Endothelial cell (in vitro differentiated cells): ENCODE measurements at places on chromosomes 7 and 10.

GRCh38 chr7:2838873-2839578, 5.1 kb downstream of the GNA12 start:
- peak overlapping the region; percentile 64 for H3K4me3 ChIP-seq
- peaks cover 7% of the 10 kb centered on the region for H3K27me3 ChIP-seq
- peak overlapping the region; percentile 99 for H3K27ac ChIP-seq
- DNase-seq: no peak
- peaks cover 75% of the 10 kb centered on the region for H3K4me1 ChIP-seq

- DNase-seq: no peak
- H3K4me1 ChIP-seq: no peaks in the 10 kb centered on the region
- H3K36me3 ChIP-seq: no peaks in the 10 kb centered on the region
Observed at GRCh38 chr7:121016966-121017365, 28.5 kb downstream of the CPED1 start.

DNA sequence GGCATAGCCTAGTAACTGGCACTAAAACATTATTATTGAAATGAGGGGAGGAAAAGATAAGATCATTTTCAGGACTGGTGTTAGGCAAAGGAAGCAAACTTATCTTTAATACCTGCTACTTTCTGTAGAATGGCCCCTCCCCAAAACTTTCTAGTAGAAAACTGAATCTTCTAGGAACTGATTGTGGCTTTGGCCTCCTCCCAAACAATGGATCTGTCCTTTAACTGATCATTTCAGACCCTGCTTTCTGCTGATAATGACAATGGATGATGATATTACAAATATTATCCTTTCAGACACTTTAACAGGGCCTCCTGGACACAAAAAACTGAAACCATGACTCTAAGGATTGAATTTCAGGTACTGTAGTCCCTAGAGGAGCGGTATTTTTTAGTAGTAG, 55.1 kb downstream of the EZH2 start:
- H3K27me3 ChIP-seq: no peaks in the 10 kb centered on the region
- no peak overlapping the region for H3K4me3 ChIP-seq
- no peak overlapping the region for H3K27ac ChIP-seq
- peaks cover 3% of the 10 kb centered on the region for H3K36me3 ChIP-seq
- DNase-seq: no peak

DNA sequence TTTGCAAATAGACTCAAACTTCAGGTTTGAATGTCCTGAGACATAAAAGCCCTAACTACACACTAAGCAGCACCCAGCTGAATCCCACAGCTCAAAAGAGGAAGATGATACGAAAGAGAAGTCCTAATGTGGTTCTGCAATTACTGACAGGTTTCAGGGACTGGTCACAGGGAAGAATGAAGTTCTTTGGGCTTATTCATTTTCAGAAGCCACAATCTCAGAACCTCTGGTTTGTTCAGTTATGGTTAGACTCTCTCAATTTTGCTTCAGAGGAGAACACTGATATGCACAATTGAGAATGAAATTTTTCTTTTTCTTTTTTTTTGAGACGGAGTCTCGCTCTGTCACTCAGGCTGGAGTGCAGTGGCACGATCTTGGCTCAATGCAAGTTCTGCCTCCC, 94.6 kb upstream of the FAM180A start:
- H3K27me3 ChIP-seq: no peaks in the 10 kb centered on the region

- no peak overlapping the region for H3K4me3 ChIP-seq
- H3K4me1 ChIP-seq: no peaks in the 10 kb centered on the region
- no peaks in the 10 kb centered on the region for H3K36me3 ChIP-seq
Observed at GRCh38 chr7:32140210-32140939, 70.2 kb upstream of the PDE1C start.

- H3K36me3 ChIP-seq: no peaks in the 10 kb centered on the region
- no peak overlapping the region for H3K4me3 ChIP-seq
- H3K27ac ChIP-seq: no peak overlapping the region
- no peaks in the 10 kb centered on the region for H3K4me1 ChIP-seq
- no peak for DNase-seq
Observed at GRCh38 chr10:120783867-120784266, 67.3 kb upstream of the WDR11 start.

DNA sequence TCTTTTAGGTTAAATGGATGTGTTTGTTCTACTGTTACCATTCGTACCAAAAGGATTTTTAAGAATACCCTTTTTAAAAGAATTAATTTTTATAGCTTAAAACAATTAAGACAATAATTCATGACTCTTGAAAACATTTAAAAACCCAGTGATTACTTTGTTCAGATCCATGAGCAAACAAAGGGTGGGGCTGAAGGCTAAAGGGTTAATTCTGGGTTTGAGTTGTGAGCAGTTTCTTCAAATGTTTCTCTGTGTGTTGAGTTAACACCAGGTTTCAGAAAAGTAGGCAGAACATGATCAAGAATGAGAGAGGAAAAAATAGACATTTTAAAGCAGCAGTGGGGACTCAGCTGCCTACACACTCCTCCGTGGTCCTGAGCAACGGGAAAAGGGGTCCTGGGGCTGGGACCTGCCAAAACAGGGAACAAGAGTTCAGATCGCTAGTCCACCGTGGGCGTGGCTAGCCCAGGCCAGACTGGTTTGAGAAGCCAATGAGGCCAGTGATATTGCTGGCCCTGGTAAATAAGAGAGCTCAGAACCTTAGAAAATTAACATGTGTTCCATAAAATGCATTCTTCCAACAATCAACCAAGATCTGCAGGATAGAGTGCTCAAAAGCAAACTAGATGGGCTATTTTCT, 14.9 kb upstream of the EZH2 start:
- no peak overlapping the region for H3K4me3 ChIP-seq
- H3K27ac ChIP-seq: no peak overlapping the region
- peaks cover 2% of the 10 kb centered on the region for H3K27me3 ChIP-seq
- no peaks in the 10 kb centered on the region for H3K4me1 ChIP-seq
- no peak for DNase-seq

GRCh38 chr10:17366705-17367104, 87.7 kb downstream of the ST8SIA6 start:
- H3K36me3 ChIP-seq: no peaks in the 10 kb centered on the region
- no peaks in the 10 kb centered on the region for H3K27me3 ChIP-seq
- no peak for DNase-seq

GRCh38 chr7:26684447-26684846, 179.9 kb downstream of the SKAP2 start:
- no peak overlapping the region for H3K27ac ChIP-seq
- H3K4me3 ChIP-seq: no peak overlapping the region
- H3K4me1 ChIP-seq: peaks cover 58% of the 10 kb centered on the region
- DNase-seq: no peak
- no peaks in the 10 kb centered on the region for H3K36me3 ChIP-seq

GRCh38 chr10:14111208-14111607, 219.5 kb downstream of the FRMD4A start:
- H3K27ac ChIP-seq: no peak overlapping the region
- H3K27me3 ChIP-seq: peaks cover 2% of the 10 kb centered on the region
- no peak overlapping the region for H3K4me3 ChIP-seq
- peaks cover 8% of the 10 kb centered on the region for H3K4me1 ChIP-seq
- DNase-seq: no peak

DNA sequence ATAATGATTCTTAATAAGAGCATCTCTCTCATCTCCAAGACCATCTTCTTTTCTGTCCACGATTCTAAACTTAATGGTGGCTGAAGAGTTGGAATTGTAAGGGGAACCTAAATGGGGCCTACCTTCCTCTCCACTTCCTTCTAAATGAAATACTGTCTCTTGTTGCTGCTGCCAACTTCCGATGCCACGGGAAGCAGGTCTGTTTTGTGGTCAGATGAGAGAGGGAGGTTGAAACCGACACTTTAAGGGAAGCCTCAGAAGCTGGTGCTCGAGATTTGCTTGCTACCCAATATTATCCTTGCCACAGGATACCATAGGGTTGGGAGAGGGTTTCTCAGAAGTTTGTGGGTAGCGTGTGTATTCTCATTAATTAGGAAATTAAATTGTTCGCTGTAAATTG, 464.1 kb downstream of the SUGCT start:
- no peak overlapping the region for H3K27ac ChIP-seq
- peaks cover 5% of the 10 kb centered on the region for H3K27me3 ChIP-seq
- no peaks in the 10 kb centered on the region for H3K36me3 ChIP-seq
- DNase-seq: no peak

GRCh38 chr7:120864141-120864900, 6.4 kb upstream of the TSPAN12 start:
- H3K27me3 ChIP-seq: no peaks in the 10 kb centered on the region
- no peak overlapping the region for H3K27ac ChIP-seq
- H3K4me3 ChIP-seq: no peak overlapping the region
- no peak for DNase-seq
- H3K4me1 ChIP-seq: no peaks in the 10 kb centered on the region

- H3K4me3 ChIP-seq: no peak overlapping the region
- DNase-seq: no peak
- H3K4me1 ChIP-seq: no peaks in the 10 kb centered on the region
- peaks cover 2% of the 10 kb centered on the region for H3K27me3 ChIP-seq
- H3K36me3 ChIP-seq: no peaks in the 10 kb centered on the region
Observed at GRCh38 chr7:140206616-140207389, 30.0 kb upstream of the KDM7A start.

- no peak for DNase-seq
- H3K4me3 ChIP-seq: peak overlapping the region; percentile 17
- peaks cover 2% of the 10 kb centered on the region for H3K27me3 ChIP-seq
- no peak overlapping the region for H3K27ac ChIP-seq
- peaks cover 31% of the 10 kb centered on the region for H3K4me1 ChIP-seq
- no peaks in the 10 kb centered on the region for H3K36me3 ChIP-seq
Observed at GRCh38 chr7:130275826-130276297, 9.2 kb downstream of the CPA2 start.

GRCh38 chr7:19410106-19410505, 264.9 kb upstream of the FERD3L start:
- DNase-seq: no peak
- no peaks in the 10 kb centered on the region for H3K4me1 ChIP-seq
- no peak overlapping the region for H3K4me3 ChIP-seq
- H3K27ac ChIP-seq: no peak overlapping the region
- no peaks in the 10 kb centered on the region for H3K27me3 ChIP-seq
- H3K36me3 ChIP-seq: no peaks in the 10 kb centered on the region
